Hepatocyte (in vitro differentiated cells): ENCODE measurements at places on chromosomes 12 and 14. TPM values are rescaled to one million over a fixed set of nuclear protein-coding genes. Genes with fewer than 3 reads are reported as not detected.

DNA sequence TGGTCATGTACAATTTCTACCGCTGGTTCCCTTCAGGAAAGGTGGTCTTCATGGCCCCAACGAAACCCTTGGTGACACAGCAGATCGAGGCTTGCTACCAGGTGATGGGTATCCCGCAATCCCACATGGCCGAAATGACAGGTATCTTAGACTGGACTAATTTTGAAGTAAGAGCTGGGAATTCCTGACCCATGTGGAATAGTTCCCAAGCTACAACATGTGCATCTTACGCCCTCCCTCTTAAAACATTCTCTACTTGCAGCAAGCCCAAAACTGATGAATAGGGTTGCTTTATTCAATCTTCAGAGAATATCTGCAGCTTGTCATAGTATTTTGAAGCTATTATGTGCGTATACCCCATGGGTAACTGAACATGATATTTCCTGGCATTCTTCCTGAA, 669 bp downstream of the FANCM start:
- no peak for DNase-seq

- DNase-seq, result no peak
These were observed 278.5 kb upstream of the PLEKHG7 start for GRCh38 chr12:92424338-92424737.

DNA sequence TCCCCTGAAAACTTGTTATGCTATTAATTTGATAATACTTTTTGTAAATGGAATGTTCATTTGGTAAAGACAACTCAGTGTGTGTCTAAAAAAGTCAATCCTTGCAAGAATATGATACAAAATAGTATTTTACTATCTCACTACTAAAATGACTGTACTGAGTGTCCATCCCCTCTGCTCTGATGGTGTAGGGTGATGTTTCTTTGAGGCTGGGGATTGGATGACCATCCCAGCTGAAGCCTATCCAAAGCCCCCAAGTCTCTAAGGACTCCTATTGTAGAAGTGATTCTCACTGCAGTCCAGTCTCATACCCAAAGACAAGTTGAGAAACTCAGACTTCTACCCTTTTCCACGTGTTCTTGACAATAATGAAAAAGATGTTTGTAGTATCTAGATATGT, 1128.4 kb downstream of the BCL11B start:
- no peak for DNase-seq

The SLC38A4 gene
- 34.7 and 37.3 TPM in 2 replicates for total RNA-seq

DNA sequence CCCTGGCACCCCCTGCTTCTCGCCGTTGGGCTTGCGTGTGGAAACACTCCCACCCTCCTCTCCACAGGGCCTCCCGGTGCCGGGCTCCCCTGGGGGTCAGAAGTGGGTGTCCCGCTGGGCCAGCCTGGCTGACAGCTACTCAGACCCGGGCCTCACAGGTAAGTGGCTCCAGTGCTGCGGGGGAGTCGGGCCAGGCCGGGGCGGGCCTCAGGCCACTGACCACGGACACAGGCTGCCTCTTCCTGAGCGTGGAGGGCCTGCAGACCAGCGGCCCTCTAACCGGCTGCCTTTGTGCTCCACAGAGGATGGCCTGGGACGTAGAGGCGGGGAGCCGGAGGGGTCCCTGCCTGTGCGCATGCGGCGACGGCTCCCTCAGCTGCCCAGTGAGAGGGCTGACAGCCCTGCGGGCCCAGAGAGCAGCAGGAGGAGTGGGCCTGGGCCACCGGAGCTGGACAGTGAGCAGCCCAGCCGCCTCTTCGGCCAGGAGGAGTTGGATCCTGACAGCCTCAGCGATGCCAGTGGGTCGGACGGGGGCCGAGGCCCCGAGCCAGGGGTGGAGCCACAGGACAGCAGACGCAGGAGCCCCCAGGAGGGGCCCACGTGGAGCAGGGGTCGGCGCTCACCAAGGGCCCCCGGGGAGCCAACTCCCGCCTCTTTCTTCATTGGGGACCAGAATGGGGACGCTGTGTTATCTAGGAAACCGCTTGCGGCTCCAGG, 21.1 kb downstream of the CEP170B start:
- no peak for DNase-seq

GRCh38 chr12:117685110-117685926, 283.5 kb downstream of the KSR2 start:
- peak; percentile 88 for DNase-seq

GRCh38 chr12:88366101-88366500, 214.2 kb downstream of the KITLG start:
- no peak for DNase-seq

DNA sequence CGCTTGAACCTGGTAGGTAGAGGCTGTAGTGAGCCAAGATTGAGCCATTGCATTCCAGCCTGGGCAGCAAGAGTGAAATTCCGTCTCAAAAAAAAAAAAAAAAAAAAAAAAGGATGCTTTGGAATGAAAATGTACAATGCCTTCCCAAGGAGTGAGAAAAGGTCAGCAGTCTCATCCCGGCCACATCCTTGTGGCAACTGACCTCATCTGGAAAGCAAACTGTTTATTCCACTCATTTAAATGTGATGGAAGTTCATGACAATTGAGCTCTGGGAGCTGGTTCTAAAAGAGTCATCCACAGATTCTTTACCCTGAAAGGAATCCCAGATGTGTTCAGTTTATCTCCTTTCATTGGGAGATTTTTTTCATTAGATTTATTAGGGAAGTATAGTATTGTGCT, 19.4 kb upstream of the LIMA1 start:
- no peak for DNase-seq

The CLEC4D gene
- total RNA-seq, result 0.10 TPM in 1 of 2 replicates, not detected in the other

DNA sequence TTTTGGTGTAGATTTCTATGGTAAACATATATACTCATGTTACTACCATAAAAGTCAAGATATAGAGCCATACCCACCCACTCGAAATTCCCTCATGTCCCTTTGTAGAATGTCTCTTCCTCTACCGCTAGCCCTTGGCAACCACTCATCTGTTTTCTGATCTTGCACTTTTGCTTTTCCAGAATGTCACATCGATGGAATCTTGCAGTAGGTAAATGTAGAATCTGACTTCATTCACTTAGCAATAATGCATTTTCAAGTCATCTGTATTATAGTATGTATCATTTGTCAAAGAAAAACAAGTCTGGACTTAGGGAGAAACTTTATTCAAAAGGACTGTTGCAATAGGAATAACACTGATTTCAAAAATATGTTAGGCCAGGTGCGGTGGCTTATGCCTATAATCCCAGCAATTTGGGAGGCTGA, 19.3 kb upstream of the CLEC2D start:
- DNase-seq, result no peak

The ZFHX2 gene
- 0.28 and 1.4 TPM in 2 replicates for total RNA-seq

The RAD52 gene
- total RNA-seq, result 11.8 and 13.4 TPM in 2 replicates

The TAS2R31 gene
- 6.2 and 9.4 TPM in 2 replicates for total RNA-seq

DNA sequence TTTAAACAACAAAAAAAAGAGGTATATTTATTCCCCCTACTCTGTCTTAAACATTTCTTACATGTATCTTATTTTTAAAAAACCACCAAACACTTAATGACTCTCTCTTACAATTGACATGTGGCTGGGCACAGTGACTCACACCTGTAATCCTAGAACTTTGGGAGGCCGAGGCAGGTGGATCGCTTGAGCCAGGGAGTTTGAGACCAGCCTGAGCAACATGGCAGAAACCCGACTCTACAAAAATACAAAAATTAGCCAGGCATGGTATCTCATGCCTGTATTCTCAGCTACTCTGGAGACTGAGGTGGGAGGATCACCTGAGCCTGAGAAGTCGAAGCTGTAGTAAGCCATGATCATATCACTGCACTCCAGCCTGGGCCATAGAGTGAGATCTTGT, 16.0 kb downstream of the SLC41A2 start:
- DNase-seq, result no peak

- DNase-seq, result no peak
These were observed 1188.2 kb upstream of the TMEM132C start for GRCh38 chr12:127078577-127079350.

DNA sequence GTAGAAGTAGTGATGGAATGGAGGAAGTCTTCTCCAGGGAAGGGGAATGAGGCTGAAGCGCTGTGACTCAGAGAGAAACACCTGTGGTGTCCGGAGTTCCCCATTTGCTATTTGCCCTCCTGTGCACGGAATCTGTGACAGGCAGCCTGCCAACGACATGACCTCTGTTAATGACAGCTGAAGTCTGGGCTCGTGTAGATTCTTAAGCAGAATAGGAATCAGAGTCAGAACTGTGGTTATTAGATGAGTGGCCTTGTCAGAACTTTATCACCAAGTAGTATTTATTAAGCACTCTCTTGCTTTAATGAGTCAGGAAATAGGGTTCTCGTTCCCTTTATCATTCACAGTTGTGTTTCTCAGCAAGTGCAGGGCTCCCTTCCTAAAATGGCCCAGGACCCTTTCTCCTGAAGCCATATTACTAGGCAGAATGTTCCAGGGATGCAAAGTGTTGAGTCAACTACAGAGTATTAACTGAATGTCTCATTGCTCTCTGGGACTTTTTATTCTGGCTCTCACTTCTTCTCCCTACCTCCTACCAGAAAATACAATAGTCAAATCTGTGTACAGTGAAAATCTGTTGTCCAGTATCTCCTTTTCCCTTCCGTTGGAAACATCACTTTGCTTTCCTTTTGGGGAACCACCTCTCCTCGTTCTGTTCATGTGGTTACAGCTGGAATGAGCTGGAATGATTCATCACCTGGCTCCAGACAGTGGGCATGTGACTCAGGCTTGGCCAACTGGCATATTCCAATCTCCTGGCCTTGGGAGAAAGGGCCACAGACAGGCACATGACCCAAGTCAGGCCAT, 77.8 kb upstream of the MAX start:
- no peak for DNase-seq

- DNase-seq, result no peak
These were observed 118.0 kb downstream of the GCH1 start for GRCh38 chr14:54784657-54785056.

GRCh38 chr12:46661110-46661845, 164.5 kb downstream of the SLC38A4 start:
- peak; percentile 75 for DNase-seq

The KRT2 gene
- not detected in 2 replicates for total RNA-seq

- DNase-seq, result no peak
These were observed 47.3 kb downstream of the PTPN11 start for GRCh38 chr12:112466011-112466422.

The PRH2 gene
- total RNA-seq, result not detected in 2 replicates

The P2RX4 gene
- total RNA-seq, result 81.8 and 114 TPM in 2 replicates

DNA sequence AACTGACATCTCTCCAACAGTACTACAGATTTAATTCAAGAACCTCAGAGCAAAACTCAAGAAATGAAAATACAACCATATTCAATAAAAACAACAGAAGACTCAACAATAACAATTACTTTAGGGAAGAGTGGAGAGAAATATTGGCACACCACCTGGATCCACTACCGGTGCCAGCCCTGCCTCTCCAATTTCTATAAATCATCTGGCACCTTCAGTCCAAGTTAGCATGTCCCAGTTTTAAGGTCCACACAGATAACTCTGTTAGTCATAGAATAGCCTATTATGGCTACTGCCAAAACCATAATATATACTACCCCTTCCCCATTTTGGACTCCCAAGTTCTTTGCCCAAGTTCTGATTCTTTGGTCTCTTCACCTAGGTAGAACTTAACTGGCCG, 69.9 kb upstream of the PSMA6 start:
- no peak for DNase-seq

The LGMN gene
- total RNA-seq, result 125 and 130 TPM in 2 replicates

The ITGA7 gene
- 13.0 and 15.2 TPM in 2 replicates for total RNA-seq

DNA sequence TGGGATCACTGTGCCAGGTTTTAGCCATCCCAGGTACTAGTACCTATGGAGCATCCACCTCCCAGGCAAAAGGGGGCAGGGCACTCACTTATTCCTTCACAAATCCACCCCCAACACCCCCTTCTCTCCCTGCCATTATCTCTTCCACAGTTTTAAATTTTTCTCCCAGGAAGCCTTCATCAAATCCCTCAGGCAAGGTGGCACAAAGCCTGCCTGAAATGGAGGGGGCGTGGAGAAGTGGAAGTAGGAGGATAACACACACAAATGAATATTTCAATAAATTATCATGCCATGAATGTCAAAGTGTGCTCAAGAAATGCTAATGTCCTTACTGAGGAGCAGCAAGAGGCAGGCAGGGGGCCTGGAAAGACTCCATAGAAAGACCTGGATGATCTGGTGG, 4.7 kb upstream of the CHST11 start:
- no peak for DNase-seq

DNA sequence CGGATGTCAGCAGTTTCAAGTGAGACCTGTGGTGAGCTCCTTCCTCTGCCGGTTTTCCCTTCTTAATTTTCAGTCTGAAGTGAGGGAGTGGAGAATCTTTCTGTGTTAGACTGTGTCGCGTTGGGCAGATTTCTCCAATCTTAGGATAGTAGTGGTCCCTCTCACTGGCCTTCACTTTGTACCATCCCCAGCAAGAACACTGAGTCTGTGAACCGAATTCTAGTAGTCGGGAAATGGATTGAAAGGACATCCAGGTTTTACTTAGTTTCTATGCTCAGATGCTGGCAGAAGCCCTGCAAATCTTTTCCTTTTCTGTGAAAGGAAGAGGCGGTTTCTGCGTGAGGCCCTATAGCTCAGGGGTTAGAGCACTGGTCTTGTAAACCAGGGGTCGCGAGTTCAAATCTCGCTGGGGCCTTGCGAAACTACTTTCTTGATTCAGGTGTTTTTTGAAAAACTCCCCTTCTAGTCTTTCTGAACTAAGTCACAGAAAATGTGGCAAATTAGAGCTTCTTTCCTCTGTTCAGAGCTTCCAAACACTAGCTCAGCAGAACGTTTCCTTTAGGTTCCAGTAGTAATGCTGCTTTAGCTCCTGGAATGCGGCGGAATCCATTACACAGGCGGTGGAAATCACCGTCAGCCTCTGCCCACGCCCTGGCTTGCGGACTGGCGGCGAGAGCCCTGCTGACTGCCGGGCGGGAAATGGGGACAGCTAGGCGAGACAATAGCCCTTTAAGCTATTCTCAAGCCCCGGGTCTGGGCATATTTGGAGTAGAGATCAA, 2.8 kb upstream of the RNASE4 start:
- DNase-seq, result peak; percentile 94

DNA sequence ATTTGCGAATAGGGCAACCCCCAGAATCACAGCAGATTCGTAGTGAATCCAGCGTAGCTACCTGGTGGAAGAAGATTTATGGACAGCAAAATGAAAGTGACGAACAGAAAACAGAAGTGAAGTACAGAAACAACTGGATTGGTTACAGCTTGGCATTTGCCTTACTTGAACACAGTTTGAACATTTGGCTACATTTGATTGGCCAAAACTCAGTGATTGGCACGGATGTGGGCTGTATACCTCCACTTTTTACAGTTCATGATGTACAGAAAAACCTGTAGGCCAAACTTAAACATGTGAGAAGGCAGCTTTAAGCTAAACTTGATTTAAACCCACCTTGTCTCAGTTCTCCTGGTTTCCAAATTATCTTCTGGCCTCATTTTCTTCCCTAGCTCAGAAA, 49.9 kb upstream of the AMN1 start:
- DNase-seq, result no peak

The AKT1 gene
- 120 and 124 TPM in 2 replicates for total RNA-seq

GRCh38 chr14:43532825-43533416, 974.2 kb downstream of the FSCB start:
- no peak for DNase-seq

- no peak for DNase-seq
These were observed 50.9 kb downstream of the KLHL28 start for GRCh38 chr14:44910821-44911220.

The TMEM106C gene
- total RNA-seq, result 113 and 124 TPM in 2 replicates

- no peak for DNase-seq
These were observed 63.2 kb upstream of the RIC8B start for GRCh38 chr12:106711316-106711715.

The NOVA1 gene
- 2.7 and 3.3 TPM in 2 replicates for total RNA-seq

The SCAF11 gene
- total RNA-seq, result 102 and 123 TPM in 2 replicates

- DNase-seq, result no peak
These were observed 54.7 kb downstream of the DDX51 start for GRCh38 chr12:132089407-132089910.

The RHOJ gene
- total RNA-seq, result 3.2 and 9.6 TPM in 2 replicates

The SCN8A gene
- 0.92 and 2.6 TPM in 2 replicates for total RNA-seq
